ENCODE measurements at places on chromosomes 16 and 17.

DNA sequence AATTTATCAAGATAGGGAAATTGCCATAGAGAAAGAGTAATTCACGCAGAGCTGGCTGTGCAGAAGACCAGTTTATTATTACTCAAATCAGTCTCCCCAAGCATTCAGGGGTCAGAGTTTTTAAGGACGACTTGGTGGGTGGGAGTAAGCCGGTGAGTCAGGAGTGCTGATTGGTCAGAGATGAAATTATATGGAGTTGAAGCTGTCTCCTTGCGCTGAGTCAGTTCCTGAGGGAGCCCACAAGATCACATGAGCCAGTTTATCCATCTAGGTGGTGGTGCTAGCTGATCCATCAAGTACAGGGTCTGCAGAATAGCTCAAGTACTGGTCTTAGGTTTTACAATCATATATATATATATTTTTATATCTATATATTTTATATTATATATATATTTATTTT, 6.0 kb upstream of the AQP8 start:
- no peak for DNase-seq

- no peak for DNase-seq
These were observed 2.7 kb downstream of the FBXO31 start for GRCh38 chr16:87380881-87381280.

DNA sequence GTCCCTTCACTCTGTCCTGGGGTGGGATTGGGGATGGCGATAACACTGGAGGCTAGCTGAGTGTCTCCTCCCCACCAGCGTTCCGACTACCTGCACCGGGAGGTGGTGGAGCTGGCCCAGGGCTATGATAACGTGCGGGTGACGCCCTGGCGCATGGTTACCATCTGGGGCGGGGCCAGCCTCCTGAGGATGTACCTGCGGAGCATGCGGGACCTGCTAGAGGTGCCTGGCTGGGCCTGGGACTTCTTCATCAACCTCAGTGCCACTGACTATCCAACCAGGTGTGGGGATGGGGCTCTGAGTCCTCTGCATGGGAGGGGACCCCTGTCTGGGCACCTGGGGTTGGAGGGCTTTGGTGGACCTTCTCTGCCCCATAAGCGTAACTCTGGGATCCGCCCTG, 8.8 kb downstream of the XYLT2 start:
- no peak for DNase-seq

DNA sequence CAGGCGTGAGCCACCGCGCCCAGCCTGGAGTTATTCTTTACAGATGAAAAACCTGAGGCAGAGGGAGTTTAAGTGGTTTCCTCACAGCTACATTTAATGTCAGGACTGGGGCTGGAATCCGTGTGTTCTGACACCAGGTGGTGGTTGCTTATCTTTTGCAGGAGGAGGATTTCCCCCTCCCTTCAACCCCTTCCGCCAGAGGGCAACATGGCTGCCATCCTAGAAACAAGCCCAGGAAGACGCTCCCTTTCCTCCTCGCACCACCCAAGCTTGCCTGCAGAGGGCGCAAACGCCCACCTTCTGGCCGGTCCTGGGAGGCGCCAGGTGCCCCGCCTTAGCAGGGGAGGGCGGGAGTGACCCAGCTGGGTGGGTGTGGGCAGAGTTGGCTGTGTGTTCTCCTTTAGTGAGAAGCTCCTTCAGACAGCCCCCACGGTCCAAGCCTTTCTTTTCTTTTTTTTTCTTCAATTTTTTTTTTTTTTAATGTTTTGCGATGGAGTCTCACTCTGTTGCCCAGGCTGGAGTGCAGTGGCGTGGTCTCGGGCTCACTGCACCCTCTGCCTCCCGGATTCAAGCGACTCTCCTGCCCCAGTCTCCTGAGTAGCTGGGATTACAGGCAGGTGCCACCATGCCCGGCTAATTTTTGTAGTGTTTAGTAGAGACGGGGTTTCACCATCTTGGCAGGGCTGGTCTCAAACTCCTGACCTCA, 9.9 kb upstream of the RAP1GAP2 start:
- peak; percentile 91 for DNase-seq

- DNase-seq, result no peak
These were observed 69.7 kb downstream of the ZFHX3 start for GRCh38 chr16:72978212-72978611.

DNA sequence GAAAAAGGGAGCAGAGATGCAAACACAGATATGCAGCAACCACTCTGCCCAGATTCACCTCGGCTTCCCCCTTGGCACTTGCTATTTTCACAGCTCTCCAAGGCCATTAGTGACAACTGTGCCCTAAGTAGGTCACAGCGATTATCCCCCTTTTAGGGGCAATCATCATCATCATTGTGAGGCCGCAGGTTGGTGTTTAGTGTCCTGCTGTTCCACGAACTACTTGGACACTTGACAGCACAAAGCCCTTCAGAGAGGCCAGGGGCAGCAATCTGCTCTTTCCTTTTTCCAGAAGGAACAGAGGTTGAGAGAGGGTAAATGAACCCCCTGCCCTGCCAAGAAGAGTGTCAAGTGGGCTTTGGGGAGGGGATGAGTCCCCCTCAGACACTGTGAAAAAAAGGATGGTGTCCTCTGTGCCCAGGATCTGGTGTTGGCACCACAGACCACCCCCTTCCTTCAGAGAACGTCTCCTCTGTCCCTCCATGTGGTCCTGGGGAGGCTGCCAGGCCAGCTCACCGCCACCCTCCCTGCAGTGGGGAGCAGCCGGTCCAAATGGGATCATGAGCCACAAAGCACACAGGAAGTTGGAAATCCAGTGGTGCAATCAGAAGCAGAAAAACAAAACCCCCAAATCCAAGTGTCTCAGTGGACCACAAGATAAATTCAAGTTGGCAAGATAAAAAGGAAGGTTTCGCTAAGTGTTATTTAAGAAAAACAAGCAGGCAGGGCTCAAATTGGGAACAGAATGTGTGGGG, 78.4 kb upstream of the MED9 start:
- no peak for DNase-seq

DNA sequence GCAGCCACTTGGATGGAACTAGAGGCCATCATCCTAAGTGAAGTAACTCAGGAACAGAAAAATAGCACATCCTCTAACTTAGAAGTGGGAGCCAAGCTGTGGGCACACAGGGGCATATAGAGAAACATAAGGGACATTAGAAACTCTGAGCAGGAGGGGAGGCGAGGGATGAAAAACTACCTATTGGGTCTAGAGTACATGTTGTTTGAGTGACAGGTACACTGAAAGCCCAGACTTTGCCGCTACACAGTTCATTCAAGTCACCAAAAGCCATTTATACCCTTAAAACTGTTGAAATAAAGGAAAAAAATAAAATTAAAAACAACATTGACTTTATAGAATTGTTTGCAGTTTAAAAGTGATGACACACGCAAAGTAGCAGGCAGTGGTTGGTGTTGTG, 236.6 kb downstream of the SNX29 start:
- no peak for DNase-seq

DNA sequence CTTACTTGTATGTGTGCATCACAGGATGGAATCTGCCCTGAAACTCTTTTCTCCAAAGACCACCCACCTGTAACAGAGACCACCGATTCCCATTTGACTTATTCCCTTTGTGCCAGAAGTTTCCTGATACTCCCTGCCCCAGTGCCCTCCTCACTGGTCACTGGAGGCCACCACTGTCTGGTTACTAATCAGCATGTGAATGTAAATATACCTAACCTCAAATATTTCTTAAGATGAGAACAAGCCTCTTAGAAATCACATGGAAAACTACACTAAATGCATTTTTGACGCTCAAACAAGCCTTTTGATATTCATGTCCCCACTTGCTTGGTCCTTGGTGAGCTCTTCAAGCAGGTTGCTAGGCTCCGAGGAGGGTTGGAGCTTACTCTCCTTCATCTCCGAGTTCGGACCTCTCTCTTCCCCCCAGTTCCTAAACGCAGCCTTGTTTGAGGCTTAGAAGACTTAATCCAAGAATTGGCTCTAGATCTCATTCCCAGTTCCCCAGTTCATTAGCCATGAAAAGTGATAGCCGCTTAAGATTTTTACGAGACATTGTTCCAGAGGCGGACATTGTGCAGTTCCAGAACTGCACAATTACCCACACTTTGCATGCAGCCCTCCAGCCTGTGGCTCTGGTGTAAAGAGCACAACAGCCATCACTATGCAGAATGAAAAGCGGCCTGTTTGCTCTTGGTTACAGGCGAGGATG, 579.2 kb upstream of the PSMD7 start:
- DNase-seq, result no peak

DNA sequence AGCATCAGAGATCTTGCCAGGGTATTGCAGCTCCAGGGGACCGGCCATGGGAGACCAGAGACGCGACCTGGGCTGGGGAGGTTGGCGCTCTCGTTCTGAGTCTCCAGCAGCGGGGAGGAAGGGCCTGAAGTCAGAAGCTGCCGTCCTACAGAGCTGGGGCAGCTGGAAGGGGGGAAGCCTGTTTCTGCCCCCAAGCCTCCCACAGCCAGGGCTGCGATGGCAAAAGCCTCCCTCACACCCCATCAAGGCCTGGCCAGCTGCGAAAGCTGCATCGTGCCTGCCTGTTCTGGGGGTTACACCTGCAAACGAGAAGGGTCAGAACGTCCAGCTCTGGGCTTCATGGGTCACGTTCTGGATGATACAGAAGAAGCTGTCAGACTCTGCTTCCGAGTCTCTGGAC, 26.1 kb downstream of the MAPK8IP3 start:
- DNase-seq, result no peak

DNA sequence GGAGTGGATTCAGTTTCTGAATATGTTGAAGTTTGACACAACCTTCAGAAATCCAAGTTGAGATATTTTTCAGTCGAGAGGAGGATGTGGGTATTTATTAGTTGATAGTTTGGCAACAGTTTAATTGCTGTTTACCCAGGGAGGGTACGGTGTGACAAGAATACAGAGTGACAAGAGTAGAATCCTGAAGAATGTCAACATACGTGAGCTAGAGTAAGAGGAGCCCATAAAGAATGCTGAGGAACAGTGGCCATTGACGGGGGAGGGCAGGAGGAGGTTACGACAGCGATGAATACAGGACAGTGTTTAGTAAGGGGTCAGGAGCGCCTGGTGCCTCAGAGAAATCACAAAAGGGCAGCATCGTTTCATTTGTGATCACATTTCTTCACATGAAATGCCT, 76.5 kb downstream of the AATF start:
- no peak for DNase-seq

- no peak for DNase-seq
These were observed 383.2 kb upstream of the CCL2 start for GRCh38 chr17:33871720-33872540.

- no peak for DNase-seq
These were observed 39.8 kb downstream of the ABCA5 start for GRCh38 chr17:69287168-69287567.

GRCh38 chr16:57518520-57518919, 17.9 kb downstream of the CCDC102A start:
- no peak for DNase-seq

GRCh38 chr17:42305543-42306384, 17.5 kb downstream of the STAT5A start:
- no peak for DNase-seq

DNA sequence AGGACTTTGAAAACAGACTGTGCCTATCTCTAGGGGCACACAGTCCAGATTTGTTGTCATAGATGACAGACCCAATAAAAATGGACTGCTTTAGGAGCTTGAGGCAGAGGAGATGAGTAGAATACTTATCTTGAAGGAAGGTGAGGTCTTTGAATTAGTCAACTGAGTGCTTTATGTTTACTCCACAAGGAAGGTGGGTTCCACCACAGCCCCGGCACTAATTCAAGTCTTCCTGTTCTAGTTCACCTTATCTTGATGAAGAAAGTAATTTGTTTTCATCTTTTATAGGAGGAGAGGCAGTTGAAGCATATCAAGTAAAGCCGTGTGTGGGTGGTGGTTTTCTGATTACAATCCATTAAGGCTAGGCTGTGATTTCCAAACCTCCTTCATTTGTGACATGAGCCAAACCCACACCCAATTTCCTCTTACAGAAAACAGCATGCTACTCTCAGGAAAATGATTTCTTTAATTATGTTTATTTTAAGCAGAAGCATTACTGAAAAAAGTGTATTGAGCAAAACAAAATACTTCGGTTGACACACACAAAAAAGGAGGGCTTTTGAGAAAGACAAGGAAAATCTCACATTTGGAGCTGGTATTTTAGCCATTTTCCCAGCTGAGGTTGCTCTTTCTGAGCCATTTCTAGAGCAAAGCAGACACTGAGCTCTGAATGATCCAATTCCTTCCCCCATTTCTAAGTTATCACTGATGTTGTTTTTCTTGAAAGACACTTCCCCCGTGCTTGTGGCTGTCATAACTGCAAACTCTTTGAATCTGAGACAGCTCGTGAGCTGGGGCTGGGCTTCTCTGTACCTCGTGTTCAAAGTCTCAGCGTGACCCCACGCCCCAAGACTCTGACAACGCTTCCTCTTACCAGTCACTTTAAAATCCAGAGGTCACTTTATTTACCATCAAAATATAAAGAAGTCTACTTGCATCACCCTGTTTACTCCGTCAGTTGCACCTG, 35.4 kb downstream of the CDRT15 start:
- DNase-seq, result no peak

GRCh38 chr17:7834542-7834956, 532 bp downstream of the KDM6B start:
- DNase-seq, result peak; percentile 43

DNA sequence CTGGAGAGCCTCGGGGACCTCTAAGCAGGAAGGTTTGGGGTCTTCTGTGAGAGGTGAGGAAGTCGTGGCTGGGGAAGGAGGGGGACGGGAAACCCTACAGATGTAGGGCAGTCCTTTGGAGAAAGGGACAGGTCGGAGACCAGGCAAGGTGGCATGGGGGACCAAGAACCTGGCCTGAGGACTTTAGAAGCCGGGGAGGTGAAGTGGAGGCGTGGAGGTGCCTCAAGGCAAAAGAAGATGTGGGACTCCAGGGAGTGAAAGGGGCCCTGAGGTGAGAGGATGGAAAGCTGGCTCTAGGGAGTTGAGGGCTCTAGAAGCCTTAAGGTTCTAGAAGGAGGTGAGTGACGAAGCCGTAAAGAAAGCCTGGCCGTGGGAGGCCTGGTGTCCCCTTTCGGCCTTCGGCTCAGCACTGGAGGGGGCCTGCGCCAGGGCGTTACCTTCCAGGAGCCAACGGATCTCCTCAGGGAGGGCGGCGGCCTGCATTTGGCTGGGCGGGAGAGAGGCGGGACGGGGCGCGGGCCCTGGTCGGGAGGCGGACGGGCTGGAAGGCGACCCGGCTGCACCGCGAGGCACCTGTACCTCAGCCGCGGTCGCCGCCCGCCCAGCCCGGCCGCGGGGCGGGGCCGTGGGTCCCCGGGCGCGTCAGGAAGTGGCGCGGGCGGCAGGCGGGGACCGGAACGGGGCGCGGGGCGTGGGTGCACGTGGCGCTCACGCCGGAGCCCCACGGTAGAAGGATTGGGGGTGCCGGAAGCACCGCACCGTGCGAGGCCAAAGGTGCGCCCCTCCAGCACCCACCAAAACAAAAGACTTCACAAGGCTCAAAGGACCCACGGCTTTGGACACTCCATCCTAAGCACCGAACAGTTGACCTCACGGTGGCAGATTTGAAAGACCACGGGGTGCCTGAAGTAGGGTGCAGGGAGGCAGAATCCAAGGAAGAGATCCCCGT, at the start of gene SKAP1:
TSS of gene SKAP1 (minus strand) at position 577 of the 949 bp plus-strand sequence.
- peak; percentile 76 for DNase-seq

Measured in RPMI8226 (cell line).